ENCODE measurements at places on chromosomes 3 and 15.

DNA sequence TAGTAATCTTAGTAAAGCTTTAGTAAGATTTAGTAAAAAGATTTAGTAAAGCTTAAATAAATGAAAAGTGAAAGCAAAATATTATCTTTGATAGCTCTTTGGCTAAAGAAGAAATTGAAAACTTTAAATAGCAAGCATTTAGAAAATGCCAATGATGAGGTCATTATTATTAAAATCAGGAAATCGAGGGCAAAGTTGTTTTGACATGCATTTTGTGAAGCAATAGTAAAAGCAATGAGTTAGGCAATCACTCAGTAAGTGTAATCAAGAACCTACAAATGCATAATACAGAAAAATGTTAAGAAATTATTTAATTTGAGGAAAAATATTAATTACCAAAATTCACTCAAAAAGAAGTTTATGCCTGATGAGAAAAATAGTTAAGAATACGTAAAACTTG lies 280.3 kb upstream of the MME start:
- no peak for DNase-seq

DNA sequence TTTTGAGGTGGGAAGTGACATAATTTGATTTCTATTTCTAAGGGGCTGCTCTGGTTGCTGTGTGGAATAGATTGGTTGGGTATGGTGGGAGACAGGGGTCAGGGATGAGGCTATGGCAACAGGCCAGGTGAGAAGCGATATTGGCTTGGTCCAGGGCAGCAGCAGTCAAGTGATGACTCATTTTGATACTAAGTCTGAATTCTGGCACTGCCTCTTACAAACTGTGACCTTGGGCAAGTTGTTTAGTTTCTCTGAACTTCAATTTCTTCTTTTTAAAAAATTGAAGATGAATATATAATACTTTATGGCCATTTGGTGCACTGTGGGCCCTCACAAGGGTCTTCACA lies 40.4 kb upstream of the CLSTN2 start:
- no peak for DNase-seq

- no peak for DNase-seq
Observed at GRCh38 chr15:85618956-85619491, 175.7 kb downstream of the KLHL25 start.

- DNase-seq, result peak; percentile 43
Observed at GRCh38 chr3:135629701-135630408, 335.7 kb upstream of the PPP2R3A start.

DNA sequence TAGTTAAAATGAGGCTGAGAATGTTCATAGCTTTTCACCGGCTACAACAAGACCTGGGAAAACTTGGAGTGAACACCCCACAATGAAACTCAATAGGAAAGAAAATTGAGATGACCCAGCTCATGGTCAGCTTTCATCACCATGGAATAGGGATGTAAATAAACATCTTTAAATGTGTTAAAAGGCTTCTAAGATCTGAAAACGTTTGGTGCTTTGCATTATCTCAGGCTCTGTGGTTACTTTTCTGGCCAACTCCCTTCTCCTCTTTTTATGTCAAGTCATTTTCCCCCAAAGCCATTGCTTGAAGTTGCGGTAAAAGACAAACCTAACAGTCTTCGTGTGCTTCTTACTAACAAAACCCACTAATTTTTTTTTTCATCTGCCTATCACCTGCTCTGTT lies 195.8 kb downstream of the MECOM start:
- no peak for DNase-seq

DNA sequence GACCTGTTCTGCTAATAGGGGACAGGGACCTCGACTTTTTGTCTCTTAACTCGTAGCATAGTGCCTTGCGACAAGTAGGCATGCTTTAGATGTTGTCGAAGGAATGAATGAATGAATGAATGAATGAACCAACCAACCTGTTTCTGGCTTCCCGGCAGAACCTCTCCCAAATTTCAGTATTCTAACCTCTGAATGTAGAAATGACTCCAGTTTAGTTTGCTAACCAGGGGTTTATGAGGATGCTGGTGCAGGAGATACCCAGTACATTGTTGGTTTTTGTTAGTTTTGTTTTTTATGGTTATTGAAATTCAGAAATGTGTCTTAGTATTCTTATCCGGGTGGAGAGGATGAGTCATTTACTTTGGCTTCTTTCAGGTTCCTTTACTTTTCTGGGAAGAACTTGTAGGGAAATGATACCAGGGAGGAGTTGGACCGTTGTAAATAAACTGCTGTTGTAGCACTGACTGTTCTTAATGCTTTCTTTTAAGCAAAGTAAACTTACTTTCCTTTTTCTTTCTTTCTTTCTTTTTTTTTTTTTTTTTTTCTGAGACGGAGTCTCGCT lies 29.6 kb upstream of the EHHADH start:
- DNase-seq, result no peak

DNA sequence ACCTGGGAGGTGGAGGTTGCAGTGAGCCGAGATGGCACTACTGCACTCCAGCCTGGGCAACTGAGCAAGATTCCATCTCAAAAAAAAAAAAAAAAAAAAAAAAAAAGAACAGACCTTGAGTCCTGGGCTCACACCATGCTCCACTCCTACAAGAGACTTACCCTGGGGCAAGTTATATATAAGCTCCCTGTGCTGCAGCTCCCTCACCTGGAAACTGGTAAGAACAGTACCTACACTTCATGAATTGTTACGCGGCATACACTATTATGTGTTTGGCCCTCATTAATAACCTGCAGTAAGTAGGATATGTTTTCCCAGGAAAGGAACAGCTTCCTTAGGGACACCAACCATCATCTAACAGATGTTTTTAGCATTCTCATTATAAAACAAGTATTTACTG lies 119.6 kb downstream of the FMN1 start:
- DNase-seq, result no peak

GRCh38 chr3:137761563-137762503 lies 2.3 kb upstream of the SOX14 start:
- no peak for DNase-seq

DNA sequence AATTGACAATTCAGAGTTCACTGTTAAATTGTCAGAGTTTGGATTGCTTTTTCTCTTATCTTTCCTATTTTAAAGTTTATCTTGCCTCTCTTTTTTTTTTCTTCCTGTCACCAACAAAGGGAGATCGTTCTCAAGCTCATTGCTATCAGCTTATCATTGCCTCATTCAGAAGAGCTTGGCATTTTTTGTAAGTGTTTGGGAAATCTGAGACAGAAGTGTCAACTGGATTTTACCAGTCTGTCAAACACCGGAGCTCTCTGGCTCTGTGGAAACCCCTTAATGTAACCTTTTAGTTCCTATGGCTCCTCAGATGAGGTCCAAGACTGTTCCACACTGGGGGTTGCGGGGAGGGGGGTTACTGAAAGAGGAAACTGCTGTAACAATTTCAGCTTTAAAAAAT lies 10.6 kb upstream of the TFG start:
- no peak for DNase-seq

DNA sequence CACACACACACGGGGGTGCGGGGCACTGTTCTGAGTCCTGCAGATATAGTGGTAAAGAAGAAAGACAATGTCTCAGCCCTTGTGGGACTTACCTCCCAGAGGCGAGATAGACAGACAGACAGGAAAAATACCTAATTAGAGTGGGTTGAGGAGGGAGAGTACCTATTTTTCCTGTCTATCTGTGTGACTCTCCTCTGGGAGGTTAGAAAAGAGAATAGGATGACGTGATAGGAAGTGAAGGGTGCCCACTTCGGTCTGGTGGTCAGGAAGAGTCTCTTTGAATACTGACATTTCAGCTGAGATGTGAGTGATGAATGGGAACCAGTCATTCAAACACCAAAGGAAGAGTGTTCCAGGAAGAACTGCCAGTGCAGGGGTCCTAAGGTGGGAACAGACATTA lies 4.1 kb upstream of the APOD start:
- no peak for DNase-seq
